Stimulated activated CD4-positive, alpha-beta T cell treated with anti-CD3 and anti-CD28 coated beads, Interleukin-1b, Interleukin-23, amount 100 ng/mL, for 1 hour (primary cell): ENCODE measurements at places on chromosomes 5 and 9.

DNA sequence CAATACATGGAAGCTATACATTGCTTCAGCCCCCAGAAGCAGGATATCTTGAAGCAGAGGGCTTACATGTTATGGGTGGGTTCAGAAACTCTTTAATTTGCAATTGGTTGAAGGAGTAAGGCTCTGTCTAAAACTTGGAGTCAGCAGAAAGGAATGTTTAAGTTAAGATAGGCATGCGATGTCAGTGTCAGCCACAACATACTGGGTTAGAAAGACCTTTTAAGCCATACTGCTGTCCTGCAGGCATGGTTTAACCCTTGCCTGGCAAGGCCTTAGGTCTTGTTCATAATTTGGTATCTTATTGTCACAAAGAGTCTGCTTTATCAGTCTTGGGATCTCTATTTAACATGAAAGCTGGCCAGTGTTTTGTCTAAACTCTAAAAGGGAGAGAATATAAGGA is 1619.6 kb upstream of the WWC1 start:
- no peak for DNase-seq

GRCh38 chr9:75467142-75467541 is 378.8 kb downstream of the OSTF1 start:
- no peak for DNase-seq

DNA sequence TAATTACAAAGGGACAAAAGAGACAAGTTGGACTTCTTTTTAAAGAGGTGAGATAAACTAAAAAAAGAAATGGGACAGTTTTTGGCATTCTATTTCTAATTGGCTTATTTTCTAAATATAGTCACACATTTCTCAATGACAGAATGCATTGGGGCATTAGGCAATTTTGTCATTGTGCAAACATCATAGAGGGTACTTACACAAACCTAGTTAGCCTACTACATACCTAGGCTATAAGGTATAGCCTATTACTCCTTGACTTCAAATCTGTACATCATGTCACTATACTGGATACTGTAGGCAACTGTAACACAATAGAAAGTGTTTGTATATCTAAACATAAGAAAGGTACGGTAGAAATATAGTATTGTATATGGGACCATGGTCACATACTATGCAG is 56.1 kb downstream of the LSM11 start:
- DNase-seq: no peak

DNA sequence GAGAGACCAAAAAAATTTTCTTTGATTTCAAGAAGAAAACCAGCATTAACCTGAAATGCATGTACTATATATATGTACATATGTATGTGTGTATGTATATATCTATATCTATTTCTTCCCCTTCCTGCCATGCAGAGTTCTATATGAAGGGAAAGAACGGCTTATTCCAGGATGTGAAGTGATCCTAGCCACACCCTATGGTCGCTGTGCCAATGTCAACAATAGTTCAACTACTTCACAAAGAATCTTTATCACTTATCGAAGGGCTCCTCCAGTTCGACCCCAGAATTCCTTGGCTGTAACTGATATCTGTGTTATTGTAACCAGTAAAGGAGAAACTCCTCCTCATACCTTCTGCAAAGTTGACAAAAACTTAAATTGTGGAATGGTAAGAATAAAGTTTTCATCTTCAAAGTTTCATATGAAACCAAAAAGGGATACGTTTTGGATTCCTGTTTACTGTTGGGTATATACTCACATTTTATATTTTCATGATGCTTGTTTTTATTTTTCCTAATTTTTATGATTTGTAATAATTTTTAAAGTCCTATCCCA is 56.2 kb downstream of the DENND4C start:
- DNase-seq: no peak

- no peak for DNase-seq
Observed at GRCh38 chr5:157594257-157594656, 18.7 kb upstream of the ADAM19 start.

- no peak for DNase-seq
Observed at GRCh38 chr9:117796681-117797080, 92.5 kb downstream of the TLR4 start.

GRCh38 chr9:118129541-118129940 is 425.3 kb downstream of the TLR4 start:
- DNase-seq: no peak

- DNase-seq: no peak
Observed at GRCh38 chr9:122334916-122335315, 35.9 kb upstream of the PTGS1 start.

- no peak for DNase-seq
Observed at GRCh38 chr9:126674365-126675146, 60.8 kb downstream of the LMX1B start.

GRCh38 chr5:181120306-181120705 is 10.7 kb downstream of the OR2V1 start:
- no peak for DNase-seq

GRCh38 chr9:91241909-91242308 is 119.8 kb downstream of the AUH start:
- no peak for DNase-seq

GRCh38 chr9:10235376-10235775 is 377.4 kb downstream of the PTPRD start:
- no peak for DNase-seq

GRCh38 chr5:139150367-139150999 is 47.7 kb downstream of the SIL1 start:
- DNase-seq: no peak

DNA sequence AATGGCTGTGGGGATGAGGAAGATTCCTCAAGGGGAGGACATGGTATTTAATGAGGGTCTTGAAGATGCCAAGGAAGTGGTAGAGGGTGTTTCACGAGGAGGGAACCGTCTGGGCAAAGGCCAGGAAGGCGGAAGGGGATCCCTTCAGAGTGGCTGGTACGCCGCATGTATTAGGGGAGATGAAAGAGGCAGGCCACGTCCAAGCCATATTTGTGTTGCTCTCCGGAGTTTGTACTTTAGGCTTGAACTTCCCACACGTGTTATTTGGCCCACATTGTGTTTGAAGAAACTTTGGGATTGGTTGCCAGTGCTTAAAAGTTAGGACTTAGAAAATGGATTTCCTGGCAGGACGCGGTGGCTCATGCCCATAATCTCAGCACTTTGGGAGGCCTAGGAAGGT is 1.2 kb downstream of the FXN start:
- no peak for DNase-seq

DNA sequence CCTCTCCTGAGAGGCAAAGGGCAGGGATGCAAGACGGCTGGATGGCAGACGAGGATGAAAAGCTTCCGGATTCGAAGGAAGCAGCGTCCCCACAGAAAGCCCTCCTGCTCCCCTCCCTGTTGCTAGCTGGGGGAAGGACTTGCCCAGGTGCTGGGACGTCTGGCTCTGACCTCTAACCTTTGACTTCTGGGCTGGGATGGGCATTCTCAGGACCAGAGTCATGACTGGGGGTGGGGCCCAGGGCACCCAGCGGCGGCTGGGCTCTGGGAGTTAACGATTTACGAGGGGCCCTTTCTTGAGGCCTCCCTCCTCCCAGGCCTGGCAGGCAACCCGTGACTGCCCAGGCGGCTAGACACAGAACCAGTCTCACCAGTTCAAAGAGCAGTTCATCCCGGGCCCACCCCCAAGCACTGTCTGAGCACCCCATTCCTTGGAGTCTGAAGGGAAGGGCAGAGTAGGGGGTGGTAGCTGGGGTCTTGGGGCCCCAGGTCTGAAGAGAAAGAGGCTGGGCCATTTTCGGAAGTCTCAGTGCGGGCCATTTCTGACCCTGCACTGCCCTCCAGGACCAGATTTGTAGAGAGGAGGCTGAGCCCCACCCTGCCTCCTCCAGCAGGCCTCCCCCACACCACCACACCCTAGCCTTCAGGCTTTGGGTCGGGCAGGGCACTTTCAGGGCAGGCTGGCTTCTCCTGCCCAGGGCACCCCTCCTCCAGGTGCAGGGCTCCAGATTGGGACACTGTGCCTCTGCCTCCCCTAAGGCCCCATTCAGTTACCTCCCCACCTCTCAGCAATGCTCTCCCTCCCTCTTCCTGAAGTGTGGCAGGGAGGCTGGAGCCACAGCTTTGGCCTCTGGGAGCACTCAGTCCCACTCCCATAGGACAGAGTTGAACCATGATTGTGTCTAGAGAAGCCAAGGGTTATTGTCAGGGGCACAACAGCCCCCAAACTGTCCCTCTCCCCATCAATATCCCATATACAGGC is 5.0 kb upstream of the CXXC5 start:
- DNase-seq: no peak

DNA sequence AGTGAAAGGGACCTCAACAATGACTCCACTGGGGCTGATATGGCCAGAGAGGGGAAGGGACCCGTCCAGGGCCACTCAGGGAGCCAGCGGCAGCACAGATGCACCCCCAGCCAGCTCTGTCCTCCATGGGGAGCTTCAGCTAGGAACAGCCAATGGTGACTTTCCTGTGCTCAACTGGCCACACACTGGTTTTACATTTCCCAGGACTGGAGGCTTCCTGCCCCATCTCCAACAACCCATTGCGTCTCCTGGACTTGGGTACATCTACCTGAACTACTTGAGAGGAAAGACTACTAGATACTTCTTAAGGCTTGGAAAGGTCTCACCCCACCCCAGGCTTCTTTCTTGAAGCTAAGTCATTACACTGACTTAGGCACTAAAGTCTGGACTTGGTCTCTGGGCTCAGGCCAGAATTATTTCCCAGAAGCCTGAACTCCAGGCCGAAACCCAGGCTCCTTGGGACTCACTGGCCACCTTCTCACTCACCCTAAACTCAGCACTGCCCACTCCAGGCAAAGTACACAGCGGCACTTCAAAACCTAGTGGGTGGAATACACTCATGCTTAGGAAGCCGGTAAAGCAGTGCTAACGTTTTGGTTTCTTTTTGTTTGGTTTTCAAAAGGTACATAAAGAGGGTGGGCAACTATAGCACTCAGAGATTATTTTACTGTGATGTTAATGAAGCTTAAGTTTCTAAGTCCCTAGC is 1.5 kb downstream of the IGFBPL1 start:
- no peak for DNase-seq

DNA sequence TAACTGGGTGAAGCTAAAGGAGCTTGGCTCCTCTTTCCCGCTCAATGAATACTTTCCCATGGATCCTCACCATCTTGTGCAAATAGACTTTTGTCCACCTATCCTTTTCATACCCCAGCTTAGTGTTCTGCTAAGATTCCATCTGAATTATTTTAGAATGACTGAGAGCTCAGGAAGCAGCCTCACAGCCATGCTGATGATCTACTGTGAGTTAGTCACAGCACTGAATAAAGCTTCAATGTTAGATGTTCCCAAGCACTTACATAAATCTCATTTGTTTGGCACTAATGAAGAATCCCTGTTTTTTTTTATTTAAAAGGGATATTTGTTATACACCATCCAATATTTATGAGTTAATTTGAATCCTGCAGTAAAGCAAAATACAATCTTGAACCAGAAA is 317.6 kb upstream of the TRPC7 start:
- no peak for DNase-seq

- no peak for DNase-seq
Observed at GRCh38 chr9:3268223-3268622, 257.6 kb downstream of the RFX3 start.

DNA sequence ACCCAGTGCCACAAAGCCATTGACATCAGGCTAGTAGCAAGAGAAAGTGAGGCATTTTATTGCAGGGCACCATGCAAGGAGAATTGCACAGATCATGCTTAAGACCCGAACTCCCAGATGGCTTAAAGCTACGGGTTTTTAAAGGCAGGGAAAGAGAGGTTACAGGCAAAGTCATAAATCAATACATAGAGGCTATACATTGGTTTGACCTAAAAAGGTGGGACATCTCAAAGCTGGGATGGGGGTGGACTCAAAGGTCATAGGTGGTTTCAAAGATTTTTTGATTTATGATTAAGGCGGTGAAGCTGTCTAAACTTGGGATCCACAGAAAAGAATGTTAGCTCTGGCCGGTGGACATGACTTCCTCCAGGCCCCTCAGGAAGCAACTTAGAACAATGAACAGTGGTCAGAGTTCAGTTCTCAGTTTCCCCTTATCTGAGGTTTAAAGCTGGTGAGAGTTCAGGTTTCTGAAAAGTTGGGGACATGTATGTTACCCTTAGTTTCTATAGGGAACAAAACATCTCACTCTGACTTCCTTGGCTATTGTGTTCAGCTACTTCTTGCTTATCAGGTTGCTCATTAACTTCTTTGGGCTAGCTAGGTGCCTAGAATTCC is 6.0 kb upstream of the RBM22 start:
- DNase-seq: no peak
